Activated CD8-positive, alpha-beta memory T cell treated with anti-CD3 and anti-CD28 coated beads for 4 hours (primary cell): ENCODE measurements at places on chromosomes 6 and 20.

DNA sequence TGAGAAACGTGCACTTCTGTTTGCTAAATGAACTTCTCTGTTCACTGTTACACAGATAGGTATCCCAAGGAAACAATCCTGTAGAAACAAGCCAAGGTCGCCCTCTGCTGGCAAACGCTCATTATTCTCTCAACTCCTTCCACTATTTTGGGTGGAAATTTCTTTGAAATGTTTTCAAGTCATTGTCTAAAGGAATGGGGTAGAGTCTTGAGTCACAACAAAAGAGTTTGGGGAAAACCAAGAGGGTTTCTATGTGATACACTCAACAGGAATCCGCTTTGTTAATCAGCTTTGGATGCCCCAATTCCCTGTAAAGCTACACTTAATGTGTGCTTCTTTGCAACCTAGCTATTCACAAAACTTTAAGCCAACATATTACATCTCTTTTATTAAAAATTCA is 4.6 kb upstream of the RAE1 start:
- peak; percentile 28 for DNase-seq

DNA sequence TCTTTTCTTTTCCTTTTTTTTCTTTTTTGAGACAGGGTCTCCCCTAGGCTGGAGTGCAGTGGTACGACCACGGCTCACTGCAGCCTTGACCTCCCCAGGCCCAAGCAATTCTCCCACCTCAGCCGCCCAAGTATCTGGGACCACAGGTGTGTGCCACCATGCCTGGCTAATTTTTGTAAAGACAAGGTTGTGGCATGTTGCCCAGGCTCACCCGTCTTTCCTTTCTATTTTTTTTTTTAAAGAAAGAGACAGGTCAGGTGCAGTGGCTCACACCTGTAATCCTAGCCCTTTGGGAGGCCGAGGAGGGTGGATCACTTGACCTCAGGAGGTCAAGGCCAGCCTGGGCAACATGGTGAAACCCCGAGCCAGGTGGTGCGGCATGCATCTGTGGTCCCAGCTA is 16.6 kb downstream of the BANF2 start:
- no peak for DNase-seq

DNA sequence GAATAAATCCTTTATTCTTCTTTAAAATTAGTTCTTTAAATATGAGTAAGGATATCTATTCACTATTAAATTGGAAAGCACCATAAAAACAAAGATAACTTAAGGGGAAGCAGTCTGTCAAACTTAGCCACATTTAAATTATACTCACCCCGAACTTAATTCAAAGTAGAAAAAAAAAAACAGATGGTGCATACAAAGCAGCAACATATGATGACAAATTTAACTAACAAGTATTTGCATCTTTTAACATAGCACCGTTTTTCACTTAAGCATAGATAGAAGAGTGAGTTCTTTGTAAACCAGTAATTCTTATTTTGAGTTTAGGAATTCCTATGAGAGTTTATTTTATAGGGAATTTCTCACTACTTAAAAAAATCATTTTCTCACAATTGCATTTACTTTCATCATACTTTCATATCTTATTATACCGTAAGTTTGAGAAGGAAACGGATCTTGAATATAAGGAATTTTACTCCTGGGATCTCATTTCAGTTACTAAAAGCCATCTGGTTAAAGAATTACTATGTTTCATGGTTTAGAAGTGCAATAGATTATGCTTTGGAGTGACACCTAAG is 828.2 kb upstream of the MAP3K7 start:
- no peak for DNase-seq

DNA sequence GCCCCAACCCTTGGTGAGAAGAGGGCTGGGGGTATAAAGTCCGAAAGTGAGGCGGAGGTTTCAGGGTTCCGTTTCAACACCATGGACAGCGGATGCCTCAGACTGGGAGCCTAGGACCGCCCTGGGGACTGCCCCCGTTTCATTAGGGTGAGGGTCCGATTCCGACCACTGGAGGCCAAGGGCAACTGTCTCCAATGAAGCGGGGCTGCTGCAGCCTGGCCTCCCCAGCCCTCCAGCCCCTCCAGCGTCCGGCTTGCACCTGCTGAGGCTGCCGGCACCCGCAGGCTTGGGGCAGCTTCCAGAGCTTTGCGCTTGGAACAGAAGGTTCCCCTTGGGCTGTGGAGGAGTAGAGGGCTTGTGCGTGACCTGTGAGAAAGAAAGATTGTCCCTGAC is 39.9 kb downstream of the YTHDF1 start:
- DNase-seq, result no peak

GRCh38 chr6:66190858-66191257 is 483.8 kb upstream of the EYS start:
- DNase-seq, result no peak

GRCh38 chr20:37895166-37895565 is 7.8 kb upstream of the VSTM2L start:
- no peak for DNase-seq

GRCh38 chr20:10170261-10170660 is 48.4 kb upstream of the SNAP25 start:
- DNase-seq, result no peak
